ENCODE measurements at places on chromosomes 7 and 10.

GRCh38 chr7:28239823-28240204 lies 59.2 kb upstream of the JAZF1 start:
- no peak for DNase-seq

GRCh38 chr10:20593649-20594048 lies 303.5 kb downstream of the NEBL start:
- DNase-seq, result no peak

DNA sequence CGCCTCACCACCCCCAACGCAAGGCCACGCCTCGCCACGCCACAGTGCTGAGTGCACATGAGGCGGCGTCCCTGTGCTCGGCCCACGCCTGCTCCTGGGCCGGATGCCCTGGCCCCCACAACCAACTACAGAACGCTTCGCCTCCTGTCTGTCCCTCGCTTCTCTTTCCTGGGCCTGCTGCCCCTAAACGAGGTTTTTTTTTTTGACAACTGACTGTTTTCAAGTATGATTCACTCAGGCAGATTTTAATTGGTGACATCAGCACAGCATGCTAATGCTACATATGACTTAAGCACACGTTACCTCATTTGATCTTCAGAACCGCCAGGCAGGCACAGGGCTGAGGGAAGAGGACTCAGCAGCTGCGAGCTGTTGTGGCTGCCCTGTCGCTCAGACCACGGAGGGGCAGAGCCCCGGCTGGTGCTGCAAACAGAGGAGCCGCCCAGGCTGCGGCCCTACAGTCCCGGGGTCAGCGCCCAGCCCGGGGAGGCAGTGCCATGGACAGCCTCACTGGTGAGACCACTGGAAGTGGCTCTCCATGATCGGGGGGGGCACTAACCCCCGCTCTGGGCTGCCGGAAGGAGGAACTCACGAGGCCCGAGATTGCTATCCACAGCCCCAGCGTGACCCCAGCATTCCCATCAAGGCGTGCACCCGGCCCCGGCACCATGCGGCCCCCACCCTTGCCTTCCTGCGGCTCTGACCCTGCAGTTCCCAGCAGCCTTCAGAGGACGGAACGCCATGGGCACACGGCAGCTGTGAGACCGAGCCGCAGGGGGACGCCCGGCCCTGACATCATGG lies 212.8 kb downstream of the MAD1L1 start:
- DNase-seq, result peak; percentile 82

DNA sequence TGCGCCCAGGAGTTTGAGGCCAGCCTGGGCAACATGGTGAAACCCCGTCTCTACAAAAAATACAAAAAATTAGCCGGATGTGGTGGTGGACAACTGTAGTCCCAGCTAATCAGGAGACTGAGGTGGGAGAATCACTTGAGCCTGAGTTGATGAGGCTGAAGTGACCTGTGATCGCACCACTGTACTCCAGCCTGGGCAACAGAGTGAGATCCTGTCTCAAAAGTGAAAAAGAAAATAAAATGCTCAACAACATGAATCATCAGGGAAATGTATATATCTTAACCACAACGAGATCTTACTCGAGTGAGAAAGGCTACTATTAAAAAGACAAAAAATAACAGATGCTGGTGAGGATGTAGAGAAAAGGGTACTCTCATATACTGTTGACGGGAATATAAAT lies 72.7 kb downstream of the JMJD1C start:
- DNase-seq, result no peak

- DNase-seq, result no peak
These were observed 284.8 kb upstream of the FZD8 start for GRCh38 chr10:35926846-35927245.

- DNase-seq, result no peak
These were observed 40.8 kb downstream of the ZNF467 start for GRCh38 chr7:149732611-149733010.

- no peak for DNase-seq
These were observed 296.8 kb upstream of the ZMIZ1 start for GRCh38 chr10:78771808-78772455.

DNA sequence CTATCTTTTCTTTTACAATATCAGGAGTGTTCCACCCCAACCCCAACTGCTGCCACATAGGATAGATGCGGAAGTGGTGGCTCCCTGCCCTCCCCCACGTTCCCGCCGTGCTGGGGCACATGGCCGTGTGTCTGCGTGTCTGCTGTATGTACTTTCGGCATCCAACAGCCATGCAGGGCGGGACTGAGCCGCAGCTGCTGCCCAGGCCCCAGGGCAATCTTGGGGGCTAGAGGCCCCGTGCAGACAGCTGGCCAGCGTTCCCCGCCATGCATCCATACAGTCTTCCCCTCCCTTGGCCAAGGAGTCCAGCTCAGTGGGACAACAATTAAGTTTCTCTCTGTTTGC lies 162.7 kb downstream of the DGKB start:
- DNase-seq, result no peak

GRCh38 chr7:6250364-6250833 lies 22.0 kb downstream of the CYTH3 start:
- DNase-seq, result no peak

DNA sequence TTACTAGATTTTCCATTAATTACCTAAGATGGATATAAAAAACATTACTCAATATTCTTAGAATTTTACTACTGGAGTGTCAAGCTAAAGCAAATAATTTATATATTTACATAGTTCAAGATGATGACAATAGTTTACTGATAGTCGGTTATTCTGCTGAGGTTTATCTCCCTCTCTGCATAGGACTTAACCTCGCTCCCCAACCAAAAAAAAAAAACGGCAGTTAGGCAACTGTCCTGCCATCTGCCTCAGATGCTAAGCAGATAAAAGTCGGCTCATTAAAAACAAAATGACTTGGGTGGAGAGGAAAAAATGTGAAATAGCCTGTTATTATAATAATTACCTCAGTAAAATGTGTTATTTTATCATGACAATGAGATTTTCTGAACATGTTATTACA lies 14.0 kb upstream of the ITGB8 start:
- DNase-seq, result no peak

DNA sequence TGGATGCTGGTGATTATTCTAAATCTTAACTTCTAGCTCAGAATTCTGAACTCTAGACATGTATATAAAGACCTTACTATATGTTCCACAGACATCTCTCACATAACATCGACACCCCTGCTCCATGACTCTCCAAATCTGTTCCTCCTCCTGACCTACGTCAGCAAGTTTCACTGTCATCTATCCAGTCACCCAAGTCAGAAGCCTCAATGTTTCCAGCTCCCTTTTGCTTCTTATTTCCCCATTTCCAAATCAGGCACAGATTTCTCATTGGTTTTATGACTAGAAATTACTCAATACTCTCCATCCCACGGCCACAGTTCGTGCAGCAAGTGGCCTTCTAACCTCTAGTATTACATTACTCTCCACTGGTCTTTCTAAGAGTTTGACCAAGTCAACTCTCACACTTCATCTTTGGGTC lies 28.5 kb downstream of the EPC1 start:
- peak; percentile 43 for DNase-seq

DNA sequence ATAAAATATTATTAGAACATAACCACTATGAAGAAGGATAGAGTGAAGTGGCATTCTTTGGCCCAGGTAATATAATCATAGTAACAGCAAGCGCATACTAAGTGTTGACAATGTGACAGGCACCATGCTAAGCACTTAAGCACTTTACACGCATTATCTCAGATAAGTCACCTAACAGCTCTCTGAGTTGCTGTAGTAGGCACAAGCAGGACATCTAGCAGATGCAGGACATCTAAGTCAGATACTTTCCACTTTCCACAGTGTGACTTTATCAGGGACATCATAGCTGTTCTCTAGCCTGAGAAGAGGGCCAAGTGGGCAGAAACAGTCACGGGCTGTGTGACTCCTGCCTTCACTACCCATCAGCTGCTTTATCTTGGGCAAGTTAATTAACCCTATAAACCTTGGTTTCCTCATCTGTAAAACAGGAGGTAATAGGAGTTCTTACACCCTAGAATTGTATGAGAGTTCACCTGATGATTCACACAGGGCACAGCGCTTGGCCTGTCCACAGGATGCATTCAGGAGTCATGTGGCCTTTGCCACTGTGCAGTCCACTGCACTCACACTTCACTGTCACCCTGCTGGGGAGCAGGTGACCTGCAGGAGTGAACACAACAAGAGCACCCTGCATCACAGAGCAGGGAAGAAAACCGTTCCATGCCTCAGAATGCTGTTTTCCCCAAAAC lies 12.5 kb downstream of the LIPA start:
- no peak for DNase-seq

GRCh38 chr7:23863209-23863787 lies 153.3 kb downstream of the STK31 start:
- no peak for DNase-seq

GRCh38 chr7:101936611-101937231 lies 119.3 kb downstream of the CUX1 start:
- DNase-seq, result peak; percentile 39

DNA sequence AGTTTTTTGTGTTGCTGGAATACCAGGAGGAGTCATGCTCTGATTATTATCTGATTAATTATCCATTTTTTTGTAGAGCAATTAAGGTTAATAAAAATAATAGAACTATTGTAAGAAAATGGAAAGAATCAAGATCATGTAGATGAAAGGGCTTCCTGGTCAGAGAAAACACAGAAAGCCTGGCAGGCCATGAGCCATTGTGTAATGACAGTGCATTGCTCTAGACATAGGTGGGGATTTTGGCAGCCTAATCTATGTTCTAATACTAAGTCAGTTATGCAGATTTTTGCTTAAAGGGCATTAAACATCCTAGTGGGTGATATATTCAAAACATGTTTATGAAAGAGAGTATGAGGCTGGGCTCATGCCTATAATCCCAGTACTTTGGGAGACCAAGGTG lies 198.2 kb downstream of the PPP1R9A start:
- DNase-seq, result no peak

GRCh38 chr10:83678850-83679249 lies 460.5 kb upstream of the GHITM start:
- DNase-seq, result no peak

DNA sequence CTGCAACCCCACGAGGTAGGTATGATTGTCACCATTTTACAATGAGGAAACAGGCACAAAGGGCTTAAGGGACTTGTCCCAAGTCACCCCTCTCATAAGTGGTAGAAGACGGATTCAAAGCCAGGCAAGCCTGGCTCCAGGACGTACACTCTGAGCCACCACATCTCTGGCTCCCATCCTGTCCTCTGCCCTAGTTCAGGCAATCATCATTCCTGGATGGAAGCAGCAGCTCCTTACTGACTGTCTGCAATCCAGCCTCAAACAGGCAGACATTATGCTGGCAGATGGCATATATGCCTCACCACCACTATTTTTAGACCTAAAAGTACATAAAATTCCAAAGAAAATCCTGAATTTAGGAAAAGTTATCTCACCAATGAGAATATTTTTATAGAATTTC lies 100.7 kb downstream of the USP6NL start:
- no peak for DNase-seq

DNA sequence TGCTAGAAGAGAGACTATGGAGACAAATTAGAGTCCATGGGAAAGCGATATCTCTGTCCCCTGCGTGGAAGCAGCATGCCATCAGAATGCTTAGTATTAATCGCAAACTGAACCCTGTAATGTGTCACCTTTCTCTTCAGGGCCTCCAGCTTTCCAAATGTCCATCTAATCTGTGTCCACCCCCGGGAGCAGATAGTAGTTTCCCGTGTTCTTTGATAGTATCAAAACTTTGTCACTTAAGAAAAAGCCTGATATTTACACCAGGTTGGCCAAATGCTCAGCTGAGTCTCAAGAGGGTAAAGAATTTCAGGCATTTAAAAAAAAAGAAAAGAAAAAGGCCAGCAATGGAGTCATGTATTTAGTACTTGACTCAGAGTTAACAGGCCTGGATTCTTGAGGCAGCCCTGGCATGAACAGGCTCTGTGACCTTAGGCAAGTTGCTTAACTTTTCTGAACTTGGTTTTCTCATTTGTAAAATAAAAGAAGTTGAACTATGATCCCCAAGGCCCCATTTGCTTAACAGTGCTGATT lies 10.4 kb upstream of the GSAP start:
- no peak for DNase-seq

- no peak for DNase-seq
These were observed 132.0 kb downstream of the NEBL start for GRCh38 chr10:20765066-20765465.

- DNase-seq, result no peak
These were observed 144.6 kb downstream of the WDR11 start for GRCh38 chr10:120995768-120996167.

DNA sequence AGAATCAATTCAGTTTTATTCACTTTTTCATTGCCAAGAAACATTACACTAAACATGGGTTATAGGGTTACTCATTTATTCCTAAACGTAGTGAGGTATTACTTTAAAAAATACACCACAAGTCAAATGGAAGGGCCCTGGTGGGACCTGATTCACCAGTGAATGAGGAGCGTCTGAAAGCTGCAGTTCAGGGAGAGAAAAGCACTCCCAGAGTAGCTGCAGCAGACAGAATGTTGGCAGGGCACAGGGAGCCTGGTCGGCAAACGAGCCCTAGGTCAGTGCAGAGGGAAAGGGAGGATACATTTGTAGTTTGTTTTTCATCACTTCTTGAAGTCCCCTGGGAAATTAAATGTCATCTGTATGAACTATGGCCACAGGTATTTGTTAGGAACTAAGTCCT lies 361.7 kb upstream of the ETV1 start:
- no peak for DNase-seq

DNA sequence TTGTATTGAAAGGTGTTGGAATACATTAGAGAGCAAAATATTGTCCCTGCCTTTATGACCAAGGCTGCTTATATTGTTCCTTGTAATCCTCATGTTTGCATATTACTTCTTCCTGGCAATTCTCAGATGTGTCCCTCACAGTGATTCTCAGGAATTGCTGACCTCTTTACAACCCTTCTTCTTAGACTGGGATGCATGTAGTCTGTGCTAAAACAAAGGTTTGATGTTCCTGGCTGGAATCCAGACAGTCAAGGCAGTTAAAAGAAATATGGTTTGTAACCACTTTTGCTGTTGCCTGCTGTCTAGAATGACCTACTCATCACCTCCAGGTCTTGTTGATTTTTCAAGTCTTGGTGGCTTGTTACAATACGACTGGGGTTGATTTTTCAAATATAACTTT lies 367.6 kb downstream of the HGF start:
- DNase-seq, result no peak

DNA sequence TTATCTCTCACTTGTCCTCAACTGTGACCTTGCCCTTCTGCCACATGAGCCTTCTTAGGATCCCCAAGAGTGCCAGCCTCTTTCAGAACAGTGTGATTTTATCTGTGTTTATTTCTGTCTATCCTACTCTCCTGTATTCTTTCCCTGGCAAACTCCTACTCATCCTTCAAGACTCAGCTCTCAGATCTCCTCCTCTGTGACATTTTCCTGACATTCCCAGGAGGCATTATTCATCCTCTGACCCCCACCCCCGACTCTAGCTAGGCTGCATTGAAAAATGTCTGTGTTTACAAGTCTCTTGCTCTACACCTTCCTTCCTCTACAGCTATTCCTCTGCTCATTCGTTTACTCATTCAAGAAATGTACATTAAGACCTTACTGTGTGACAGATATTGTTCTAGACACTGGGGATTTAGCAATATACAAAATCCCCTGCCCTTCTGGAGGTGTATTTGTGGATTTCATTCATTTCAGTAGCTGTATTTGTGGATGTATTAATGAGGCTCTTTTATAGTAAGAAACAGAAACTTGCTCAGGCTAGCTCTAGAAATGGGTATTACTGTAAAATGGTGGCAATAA lies 61.4 kb upstream of the COMTD1 start:
- no peak for DNase-seq

GRCh38 chr10:112835944-112836451 lies 114.0 kb upstream of the TCF7L2 start:
- no peak for DNase-seq

- DNase-seq, result no peak
These were observed 130.5 kb upstream of the C1QL3 start for GRCh38 chr10:16652154-16652553.

Data from GM04503 (cell line).